Panc1 (cell line): ENCODE measurements at places on chromosomes 12 and 14.

- DNase-seq = no peak
These were observed 49.6 kb downstream of the TC2N start for GRCh38 chr14:91817566-91818325.

DNA sequence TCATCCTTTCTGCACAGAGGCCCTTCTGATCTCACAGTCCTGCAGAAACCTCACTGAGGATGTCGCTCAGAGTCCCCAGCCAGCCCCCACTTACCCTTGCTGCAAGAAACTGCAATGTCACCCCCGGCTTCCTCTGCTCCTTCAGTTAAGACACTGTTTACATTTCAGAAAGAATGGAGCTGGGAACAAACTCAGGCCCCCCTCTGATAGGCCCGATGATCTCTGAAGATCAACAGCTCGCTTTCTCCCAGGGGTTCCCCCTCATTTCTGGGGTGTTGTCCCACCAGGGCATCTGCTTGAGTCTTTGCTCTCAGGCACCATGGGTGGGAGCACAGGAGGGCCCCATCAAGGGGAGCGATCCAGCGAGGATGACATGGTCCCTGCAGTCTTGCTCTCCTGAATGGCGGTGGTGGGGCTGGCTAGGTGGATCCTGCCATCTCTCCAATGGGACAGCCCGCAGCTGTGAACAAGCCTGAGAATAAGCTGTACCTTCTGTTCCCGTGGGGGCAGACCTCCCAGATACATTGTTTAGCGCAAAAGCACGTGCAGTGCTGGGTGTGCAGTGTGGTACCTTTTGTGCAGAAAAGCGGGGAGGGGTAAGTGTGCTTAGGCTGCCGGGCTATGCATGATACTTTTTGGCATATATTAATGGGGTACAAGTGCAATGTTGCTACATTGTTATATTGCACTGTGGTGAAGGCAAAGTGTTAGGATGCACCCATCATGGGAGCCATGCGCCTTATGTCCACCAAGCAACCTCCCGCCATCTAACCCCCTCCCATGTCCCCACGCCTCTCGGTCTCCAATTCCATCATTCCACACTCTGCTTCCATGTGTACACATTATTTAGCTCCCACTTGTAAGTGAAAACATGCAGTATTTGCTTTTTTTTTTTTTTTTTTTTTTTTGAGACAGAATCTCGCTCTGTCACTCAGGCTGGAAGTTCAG is 6.7 kb upstream of the NCOR2 start:
- no peak for DNase-seq

DNA sequence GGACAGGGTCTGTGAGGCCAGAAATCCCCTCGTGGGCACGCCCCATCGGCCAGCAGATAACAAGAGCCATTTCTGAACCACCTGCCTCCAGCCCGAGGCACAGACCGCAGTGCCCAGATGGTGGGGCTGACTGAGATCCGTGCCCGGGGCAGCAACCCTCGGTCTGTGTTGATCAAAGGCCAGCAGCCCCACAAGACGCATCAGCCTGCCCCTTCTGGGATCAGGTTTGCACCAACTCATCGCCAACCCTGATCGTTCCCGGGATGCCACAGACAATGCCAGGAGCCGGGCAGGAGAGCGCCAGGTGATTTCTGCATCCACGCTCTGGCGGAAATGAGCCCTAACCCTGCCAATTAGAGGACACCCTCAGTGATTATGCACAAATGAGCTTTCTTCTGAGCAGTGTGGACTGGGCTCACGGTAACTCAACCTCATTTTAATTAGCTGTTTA is 64.5 kb downstream of the TESC start:
- DNase-seq = no peak

DNA sequence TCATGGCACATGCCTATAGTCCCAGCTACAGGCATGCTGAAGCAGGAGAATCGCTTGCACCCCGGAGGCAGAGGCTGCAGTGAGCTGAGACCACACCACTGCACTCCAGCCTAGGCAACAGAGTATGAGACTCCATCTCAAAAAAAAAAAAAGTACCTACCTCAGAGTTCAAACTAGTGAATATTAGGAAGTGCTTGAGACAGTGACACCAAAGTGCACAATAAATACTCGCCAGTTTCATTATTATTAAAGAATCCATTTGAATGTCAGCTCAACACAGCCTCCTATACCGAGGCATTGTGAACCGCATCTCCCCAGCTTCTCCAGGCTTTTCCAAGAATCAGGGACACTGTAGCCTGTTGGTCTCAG is 5.0 kb downstream of the GAPDH start:
- no peak for DNase-seq

- DNase-seq = no peak
These were observed 150.3 kb upstream of the PTPRQ start for GRCh38 chr12:80293759-80294158.

DNA sequence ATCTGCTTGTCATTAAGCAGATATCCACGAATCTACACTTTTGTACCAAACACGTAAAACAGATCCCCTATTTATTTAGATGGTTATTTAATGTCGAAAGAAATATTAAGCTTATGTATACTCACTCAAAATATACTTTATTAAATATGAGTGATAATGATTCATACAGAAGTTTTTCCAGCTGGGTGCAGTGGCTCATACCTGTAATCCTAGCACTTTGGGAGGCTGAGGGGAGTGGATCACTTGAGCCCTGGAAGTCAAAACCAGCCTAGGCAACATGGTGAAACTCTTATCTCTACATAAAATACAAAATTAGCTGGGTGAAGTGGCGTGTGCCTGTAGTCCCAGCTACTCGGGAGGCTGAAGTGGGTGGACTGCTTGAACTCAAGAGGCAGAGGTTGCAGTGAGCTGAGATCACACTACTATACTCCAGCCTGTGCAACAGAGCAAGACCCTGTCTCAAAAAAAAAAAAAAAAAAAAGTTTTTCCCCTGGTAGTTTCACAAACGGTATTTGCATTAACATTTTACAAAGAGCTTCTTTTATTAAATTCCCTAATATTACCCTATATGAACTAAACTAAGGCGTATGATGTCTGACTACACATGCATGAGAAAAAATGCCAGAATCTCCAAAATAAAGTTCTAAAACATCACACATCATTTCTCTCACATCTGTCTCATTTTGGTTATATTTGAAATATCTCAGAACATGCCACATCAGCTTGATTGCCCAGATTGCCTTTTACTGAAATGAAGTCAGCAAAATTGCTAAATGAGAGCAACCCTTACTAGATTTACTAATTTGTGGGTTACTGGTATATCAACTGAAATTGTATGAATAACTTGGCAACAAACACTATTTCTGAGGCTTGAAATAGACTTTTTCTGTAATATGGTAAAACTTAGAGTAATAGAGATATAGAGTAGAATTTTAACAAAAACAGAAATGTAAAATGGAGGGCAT is 74.9 kb downstream of the PAWR start:
- DNase-seq = no peak
